ENCODE measurements at places on chromosomes 12 and 14. TPM values are rescaled to one million over a fixed set of nuclear protein-coding genes. Genes with fewer than 3 reads are reported as not detected.

The P2RX2 gene
- total RNA-seq = not detected

The CLEC1A gene
- total RNA-seq = 5.1 TPM

The CBLN3 gene
- 4.2 TPM for total RNA-seq

The KERA gene
- not detected for total RNA-seq

The LAG3 gene
- 1.5 TPM for total RNA-seq

The SMOC1 gene
- 29.8 TPM for total RNA-seq

The SMIM41 gene
- not detected for total RNA-seq

The KLRK1 gene
- 4.5 TPM for total RNA-seq

The TAS2R50 gene
- total RNA-seq = 1.5 TPM

The IL31 gene
- total RNA-seq = not detected

The ERP27 gene
- not detected for total RNA-seq

The TPPP2 gene
- total RNA-seq = not detected

The C14orf180 gene
- total RNA-seq = 1.1 TPM

The BMP4 gene
- total RNA-seq = 26.9 TPM

The MYF5 gene
- not detected for total RNA-seq

The KLRF1 gene
- 0.92 TPM for total RNA-seq

The SLC25A29 gene
- total RNA-seq = 80.6 TPM

The PUS7L gene
- 7.6 TPM for total RNA-seq

The HCAR1 gene
- total RNA-seq = not detected

The LRRC43 gene
- total RNA-seq = not detected

The DYRK2 gene
- total RNA-seq = 22.5 TPM

The STAB2 gene
- total RNA-seq = not detected

The ABHD4 gene
- 40.1 TPM for total RNA-seq

The PPFIBP1 gene
- 103 TPM for total RNA-seq

The ORAI1 gene
- 6.6 TPM for total RNA-seq

Measured in thoracic aorta (tissue), 2 donors.